Femur (tissue), 1 donor: ENCODE measurements at places on chromosomes 12 and 14.

GRCh38 chr12:95051241-95051640 lies 22.2 kb downstream of the NR2C1 start:
- no peak for DNase-seq

- no peak for DNase-seq
These were observed 13.8 kb downstream of the MGST1 start for GRCh38 chr12:16361142-16361783.

- no peak for DNase-seq
These were observed 21.8 kb downstream of the CFAP251 start for GRCh38 chr12:121939992-121940766.

DNA sequence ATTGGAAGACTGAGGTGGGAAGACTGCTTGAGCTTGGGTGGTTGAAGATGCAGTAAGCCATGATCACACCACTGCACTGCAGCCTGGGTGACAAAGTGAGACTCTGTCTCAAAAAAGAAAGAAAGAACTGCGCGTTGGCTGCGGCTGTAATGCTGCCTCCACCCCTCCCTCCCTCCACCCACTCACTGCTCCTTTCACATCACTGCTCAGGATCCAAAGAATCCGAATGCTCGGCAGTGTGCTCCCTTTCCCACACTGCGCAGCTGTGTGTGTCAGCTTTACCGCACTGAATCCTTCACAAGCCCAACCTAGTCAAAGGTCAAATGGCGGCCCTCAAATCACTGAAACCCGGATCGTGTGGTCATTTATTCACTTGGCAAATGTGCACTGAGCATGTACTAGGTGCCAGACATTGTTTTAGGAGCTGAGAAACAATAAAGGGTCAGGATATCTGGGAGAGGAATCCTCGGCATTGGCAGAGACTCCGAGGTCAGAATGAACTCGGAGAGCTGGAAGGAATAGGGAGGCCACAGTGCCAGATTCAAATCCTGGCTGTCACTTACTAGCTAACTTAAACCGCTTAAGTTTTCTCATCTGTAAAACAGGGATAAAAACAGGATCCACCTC lies 11.5 kb upstream of the TDRD9 start:
- no peak for DNase-seq

GRCh38 chr14:59342516-59343484 lies 122.4 kb downstream of the GPR135 start:
- no peak for DNase-seq

- DNase-seq = no peak
These were observed 17.0 kb downstream of the RIC8B start for GRCh38 chr12:106791531-106791930.

- no peak for DNase-seq
These were observed 9.6 kb downstream of the PLXNC1 start for GRCh38 chr12:94157981-94158411.
